ENCODE measurements at places on chromosomes 6 and 20. TPM values are rescaled to one million over a fixed set of nuclear protein-coding genes. Genes with fewer than 3 reads are reported as not detected.

- no peak for DNase-seq
Measured at GRCh38 chr20:21029341-21029740, 76.8 kb downstream of the LINC00237 start.

Gene SLC35F1
- total RNA-seq: 1.3 TPM

GRCh38 chr6:30957716-30958115 lies 16.9 kb downstream of the MUCL3 start:
- no peak for DNase-seq

Gene RAB44
- not detected for total RNA-seq

GRCh38 chr6:39885691-39886090 lies 48.6 kb downstream of the MOCS1 start:
- DNase-seq: no peak

GRCh38 chr6:159832946-159833345 lies 32.9 kb downstream of the PNLDC1 start:
- DNase-seq: no peak

DNA sequence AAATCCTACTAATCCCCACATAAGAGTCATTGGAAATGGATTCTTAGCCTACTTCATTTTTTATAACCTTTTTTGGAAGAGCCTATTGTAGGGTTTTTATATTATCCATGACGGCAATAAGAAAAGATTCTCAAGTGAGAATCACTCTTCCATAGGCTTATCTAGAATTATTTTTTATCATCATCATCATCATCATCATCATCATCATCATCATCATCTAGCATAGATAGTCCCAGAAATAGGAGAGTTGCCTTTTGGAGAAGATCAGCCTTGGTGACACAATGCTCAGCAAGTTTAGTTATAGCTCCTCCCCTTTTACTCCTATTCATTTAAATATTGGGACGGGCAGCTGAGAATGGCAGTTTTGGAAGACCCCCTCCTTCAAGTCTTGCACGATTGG lies 359.1 kb upstream of the SLC35B3 start:
- DNase-seq: no peak

DNA sequence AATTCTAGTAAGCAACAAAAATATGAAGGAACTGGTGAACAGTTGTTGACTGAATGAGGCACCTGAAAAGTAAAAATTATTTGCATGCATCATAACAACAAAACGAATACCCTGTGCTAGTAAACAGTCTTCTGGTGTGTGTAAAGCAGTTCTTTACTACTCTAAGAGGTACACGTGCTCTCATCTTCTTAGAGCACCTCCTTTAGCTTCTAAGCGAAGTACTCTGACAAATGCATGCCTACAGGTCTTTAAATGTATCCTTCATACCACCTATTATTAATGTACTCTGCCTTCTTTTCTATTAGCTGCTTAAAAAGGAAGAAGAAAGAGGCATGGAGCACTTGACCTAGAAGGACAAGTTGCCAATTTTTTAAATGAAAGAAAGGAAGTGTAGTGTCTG lies 32.2 kb upstream of the MYB start:
- DNase-seq: no peak

DNA sequence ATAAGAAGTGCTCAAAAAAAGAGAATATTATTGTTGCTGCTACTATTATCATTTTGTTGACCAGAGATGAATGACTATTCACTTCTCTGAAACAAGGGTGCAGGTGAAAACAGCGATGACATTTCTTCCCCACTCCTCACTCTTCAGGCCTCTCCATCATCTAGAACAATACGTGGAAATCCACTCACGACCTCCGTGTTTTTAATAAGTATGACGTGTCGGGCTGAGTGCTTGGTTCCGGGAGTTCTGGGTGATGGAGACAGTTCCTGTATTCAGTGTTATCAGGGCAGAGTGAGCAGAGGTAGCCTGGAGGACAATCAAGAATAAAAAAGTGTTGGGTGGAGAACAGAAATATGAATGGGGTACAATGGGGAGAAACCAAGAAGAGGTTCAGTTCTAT lies 130.0 kb upstream of the ZNF217 start:
- no peak for DNase-seq

DNA sequence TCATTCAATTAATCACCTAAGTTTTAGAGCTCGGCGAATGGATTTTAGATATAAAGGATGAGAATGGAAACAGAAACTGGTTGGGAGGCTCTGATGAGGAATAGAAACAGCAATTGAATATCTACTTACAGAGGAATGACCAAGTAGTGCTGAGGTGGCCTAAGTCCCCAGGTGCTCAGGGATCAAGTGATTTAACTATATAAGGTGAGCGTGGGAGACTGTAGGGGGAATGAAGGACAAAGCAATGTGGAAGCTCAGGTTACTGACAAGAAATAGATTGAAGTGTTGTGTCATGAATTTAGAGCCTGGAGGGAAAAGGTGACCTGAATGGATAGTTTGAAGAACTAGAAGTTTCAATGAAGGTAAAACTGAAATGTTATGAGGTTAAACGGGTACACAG lies 495.4 kb upstream of the SOX4 start:
- no peak for DNase-seq

Gene COL11A2
- total RNA-seq: 1.5 TPM

- no peak for DNase-seq
Measured at GRCh38 chr20:17525650-17526049, 5.5 kb downstream of the BFSP1 start.

DNA sequence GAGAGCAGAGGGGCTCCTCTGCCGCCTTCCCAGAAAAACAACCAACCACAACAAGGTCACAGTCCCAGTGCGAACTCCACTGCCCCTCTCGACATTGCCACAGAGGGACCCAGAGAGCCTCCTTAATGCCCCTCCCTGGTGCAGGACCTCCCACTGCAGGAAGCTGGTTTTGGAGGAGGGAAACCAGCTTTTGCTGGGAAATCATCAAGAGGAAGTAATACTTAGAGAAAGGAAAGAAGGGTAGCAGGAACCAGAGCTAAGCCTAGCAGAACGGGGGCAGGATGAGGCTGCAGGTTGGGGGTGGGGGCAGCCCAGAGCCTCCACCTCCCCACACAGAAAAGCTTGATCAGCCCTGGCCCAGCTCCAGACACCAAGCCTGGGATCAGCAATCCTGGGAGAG lies 37.7 kb upstream of the SIRPA start:
- no peak for DNase-seq

Gene C20orf141
- total RNA-seq: not detected

GRCh38 chr6:159037756-159038290 lies 7.0 kb downstream of the TAGAP start:
- DNase-seq: no peak

GRCh38 chr6:72654071-72654621 lies 32.3 kb downstream of the KCNQ5 start:
- no peak for DNase-seq

GRCh38 chr6:89941763-89942497 lies 47.7 kb downstream of the GJA10 start:
- no peak for DNase-seq

Gene SLC22A2
- not detected for total RNA-seq

Gene ZBTB46
- total RNA-seq: 12.2 TPM

DNA sequence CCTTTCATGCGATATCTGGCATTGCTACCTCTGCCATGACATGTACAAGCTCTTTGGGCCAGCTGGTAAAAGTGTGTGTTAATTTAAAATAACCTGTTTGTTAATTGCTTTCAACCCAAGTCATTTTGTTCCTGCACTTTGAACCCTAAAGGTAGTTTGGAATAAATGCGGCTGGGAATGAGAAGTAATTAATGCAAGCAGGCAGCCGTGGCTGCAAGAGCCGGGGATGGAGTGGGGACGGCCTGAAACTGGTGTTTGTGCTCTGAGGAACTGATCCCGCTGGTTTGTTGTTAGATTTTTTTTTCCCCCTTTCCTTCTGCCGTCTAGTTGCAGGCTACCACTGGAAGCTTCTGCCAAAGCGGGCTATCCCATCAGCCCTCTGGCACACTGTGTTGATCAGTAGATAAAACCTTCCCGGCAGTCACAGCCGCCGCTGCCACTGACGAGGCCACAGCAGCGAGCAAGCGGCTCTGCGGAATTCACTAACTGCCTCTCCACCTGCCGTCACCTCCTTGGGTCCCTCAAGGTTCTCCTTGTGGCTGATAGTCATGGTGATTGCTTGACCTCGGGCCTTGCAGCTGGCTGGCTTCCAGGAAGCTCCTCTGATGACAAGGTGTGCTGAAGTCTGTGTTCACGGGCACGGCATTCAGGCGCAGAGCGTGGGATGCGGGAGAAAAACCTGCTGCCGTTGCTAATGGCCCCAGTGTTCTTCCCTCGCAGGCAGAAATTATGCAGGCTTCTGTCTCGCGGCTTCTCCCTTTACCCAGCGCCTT lies 315.9 kb downstream of the TFAP2A start:
- no peak for DNase-seq

- DNase-seq: no peak
Measured at GRCh38 chr6:684831-685636, 7.9 kb downstream of the EXOC2 start.

DNA sequence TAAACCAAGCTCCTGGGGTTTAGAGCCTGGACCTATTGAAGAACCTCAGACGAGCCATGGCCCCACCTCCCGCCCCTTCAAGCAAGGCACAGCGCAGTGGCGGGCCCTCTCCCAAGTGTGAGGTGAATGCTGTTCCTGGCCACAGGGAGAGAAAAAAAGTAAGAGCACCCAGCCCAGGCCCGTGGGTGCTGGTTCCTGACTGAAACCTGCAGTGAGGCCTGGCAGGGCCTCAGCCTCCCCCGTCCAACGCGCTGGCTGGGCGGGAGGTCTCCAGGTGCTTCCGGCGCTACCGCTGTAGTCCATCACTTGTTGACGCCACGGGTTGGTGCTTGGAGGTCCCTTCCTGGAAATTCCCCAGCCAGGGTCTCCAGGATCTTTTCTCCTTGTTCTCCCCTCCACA lies 5.5 kb upstream of the FAM83C start:
- no peak for DNase-seq

DNA sequence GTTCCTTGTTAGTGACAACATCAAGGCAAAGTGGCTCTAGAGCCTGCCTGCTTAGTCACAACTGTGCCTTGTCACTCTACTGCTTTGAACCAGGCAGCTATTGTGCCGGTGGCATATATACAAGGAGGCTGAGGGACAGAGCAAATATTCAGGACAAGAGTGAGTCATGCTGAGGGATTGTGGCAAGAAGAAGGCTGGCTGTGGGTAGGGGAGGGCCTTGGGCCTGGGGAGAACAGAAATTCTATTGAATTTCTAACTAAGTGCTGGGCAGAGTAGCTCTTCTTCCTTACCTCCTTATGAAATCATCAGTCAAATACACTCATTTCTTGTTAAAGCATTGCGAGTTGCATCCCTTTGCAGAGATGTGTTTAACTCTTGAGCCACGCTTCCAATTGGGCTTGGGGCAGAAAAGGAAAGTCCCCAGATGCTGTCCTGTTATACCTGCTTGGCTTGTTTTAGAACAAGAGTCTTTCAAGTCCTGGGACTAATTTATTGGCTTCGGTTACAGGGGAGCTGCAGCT lies 59.7 kb downstream of the PFDN4 start:
- DNase-seq: no peak

Gene IRAK1BP1
- total RNA-seq: 2.7 TPM

GRCh38 chr6:18270216-18270615 lies 5.9 kb upstream of the DEK start:
- DNase-seq: no peak

- no peak for DNase-seq
Measured at GRCh38 chr20:19642860-19643259, 115.2 kb upstream of the RIN2 start.

Gene CRISP3
- total RNA-seq: not detected

DNA sequence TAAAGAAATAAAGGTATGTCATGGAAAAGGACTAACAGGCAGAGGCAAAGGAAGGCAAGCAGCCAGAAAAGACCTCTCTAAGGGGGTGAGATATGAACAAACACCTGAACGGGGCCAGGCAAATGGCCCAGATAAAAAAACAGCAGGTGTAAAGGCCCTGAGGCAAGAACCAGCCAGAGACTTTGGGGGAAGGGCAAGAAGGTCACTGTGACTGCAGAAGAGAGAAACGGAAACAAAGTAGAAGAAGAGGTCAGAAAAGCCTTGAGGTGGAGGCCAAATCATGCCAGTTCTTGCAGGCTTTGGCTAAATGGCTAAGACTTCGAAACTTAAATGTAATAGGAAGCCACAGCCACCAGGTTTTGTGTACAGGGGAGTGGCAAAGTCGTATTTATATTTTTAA lies 30.8 kb downstream of the KIF16B start:
- no peak for DNase-seq

Gene SLC22A7
- not detected for total RNA-seq

Gene GTSF1L
- total RNA-seq: not detected

Gene KIAA0408
- 1.8 TPM for total RNA-seq

DNA sequence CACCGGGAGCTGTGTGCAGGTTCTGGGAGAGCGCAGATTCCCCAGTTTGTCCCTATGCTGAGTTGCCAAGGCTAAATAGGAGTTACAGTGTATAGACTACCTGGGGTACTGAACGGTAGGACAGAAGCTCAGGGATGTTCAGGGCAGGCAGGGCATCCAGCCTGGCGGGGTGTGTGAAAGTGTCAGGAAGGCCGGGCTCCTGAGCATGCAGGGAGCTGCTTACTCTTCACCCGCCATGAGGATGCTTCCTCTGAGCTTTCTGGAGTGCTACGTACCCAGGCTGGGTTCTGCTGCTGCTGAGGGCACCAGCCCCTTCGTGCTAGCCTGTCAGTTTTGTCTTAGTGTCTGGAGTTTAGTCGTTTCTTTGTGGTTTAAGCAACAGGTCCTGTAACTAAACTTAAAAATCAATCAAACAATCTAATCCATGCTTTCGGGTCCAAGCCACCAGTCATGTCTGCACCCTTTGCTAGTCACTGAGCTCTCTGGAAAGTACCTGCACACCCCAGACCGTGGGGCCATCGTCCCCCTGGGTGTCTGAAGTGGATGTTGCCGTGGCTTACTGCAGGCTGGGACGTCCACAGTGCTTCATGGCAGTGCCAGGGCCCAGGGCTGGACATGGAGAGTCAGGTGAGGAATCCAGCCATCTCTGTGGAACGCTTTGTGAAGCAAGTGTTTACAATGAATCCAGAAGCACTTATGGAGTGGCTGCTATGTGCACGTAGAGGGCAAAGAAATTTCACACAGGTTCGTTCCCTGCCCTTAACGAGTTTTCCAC lies 220.3 kb upstream of the SNX9 start:
- DNase-seq: no peak

Gene COL12A1
- total RNA-seq: 28.6 TPM

Gene HSPA1A
- 334 TPM for total RNA-seq

GRCh38 chr6:70398783-70399728 lies 14.3 kb upstream of the FAM135A start:
- DNase-seq: no peak

Gene CNBD2
- 1.0 TPM for total RNA-seq

Gene SPATS1
- not detected for total RNA-seq

GRCh38 chr20:25468126-25469075 lies 60.9 kb downstream of the GINS1 start:
- no peak for DNase-seq

Gene ULBP3
- 1.4 TPM for total RNA-seq

Gene LY6G6C
- 1.3 TPM for total RNA-seq

Gene PDE10A
- total RNA-seq: 4.3 TPM
